Calu3 (cell line): ENCODE measurements at places on chromosomes 12 and 14. TPM values are rescaled to one million over a fixed set of nuclear protein-coding genes. Genes with fewer than 3 reads are reported as not detected.

The INHBC gene
- not detected in 2 replicates for total RNA-seq

DNA sequence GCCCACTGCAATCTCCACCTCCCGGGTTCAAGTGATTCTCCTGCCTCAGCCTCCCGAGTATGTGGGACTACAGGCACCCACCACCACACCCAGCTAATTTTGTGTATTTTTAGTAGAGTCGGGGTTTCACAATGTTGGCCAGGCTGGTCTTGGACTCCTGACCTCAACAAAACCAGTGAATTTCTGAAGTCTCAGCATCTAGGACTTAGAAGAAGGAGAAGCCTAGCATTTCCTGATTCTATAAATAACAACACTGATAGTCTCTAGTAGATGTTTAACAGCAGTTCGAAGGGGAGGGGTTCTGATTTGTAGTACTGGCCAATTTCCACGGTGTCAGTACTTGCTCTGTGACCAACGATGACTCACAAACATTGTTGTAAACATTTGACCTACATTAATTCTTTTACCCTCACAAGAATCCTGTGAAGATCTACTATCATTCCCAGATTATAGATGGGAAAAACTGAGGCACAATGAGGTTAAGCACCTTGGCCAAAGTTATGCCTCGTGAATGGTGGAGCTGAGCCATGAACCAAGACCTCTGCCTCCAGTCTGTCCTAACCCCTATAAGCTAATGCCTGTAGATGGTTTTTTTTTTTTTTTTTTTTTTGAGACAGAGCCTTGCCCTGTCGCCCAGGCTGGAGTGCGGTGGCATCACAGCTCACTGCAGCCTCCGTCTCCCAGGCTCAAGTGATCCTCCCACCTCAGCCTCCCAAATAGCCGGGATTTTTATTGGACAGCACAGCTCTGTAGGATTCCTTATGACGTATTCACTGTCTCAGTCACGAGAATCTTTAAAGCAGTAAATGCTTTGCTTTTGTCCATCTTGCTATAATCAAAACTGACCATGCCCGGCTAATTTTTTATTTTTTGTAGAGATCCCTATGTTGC, 5.2 kb downstream of the P2RX4 start:
- peak; percentile 76 for DNase-seq
- peak overlapping the region; percentile 78 for H3K27ac ChIP-seq
- no peaks in the 10 kb centered on the region for H3K27me3 ChIP-seq
- peaks cover 19% of the 10 kb centered on the region for H3K36me3 ChIP-seq
- H3K4me1 ChIP-seq: peaks cover 37% of the 10 kb centered on the region
- peak overlapping the region; percentile 19 for H3K4me3 ChIP-seq

The STAT2 gene
- 127 and 214 TPM in 2 replicates for total RNA-seq

The LHX5 gene
- total RNA-seq: not detected in 2 replicates

DNA sequence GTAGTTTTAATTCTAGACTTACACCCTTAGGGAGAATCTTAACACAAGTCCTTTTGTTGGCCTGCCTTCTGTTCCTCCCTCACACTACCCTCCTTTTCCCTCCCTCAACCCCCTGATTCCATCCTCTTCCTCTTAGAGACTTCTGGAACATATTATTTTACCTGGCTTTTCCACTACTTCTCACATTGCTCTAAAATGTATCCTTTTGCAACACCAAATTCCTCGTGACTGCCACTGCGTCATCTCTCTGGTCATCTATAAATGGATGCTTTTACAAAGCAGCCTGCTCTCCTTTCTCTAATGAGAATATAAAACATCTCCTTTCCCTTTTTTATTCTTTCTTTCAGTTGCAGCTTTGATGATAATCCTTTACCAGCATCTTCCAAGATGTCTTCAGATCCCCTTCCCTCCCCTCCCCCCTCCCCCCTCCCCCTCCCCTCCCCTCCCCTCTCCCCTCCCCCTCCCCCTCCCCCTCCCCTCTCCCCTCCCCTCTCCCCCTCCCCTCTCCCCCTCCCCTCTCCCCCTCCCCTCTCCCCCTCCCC, 93.6 kb downstream of the DIP2B start:
- H3K27ac ChIP-seq: peak overlapping the region; percentile 79
- H3K4me3 ChIP-seq: peak overlapping the region; percentile 10
- H3K36me3 ChIP-seq: peaks cover 14% of the 10 kb centered on the region
- H3K4me1 ChIP-seq: peaks cover 26% of the 10 kb centered on the region
- DNase-seq: no peak

- H3K4me1 ChIP-seq: peaks cover 28% of the 10 kb centered on the region
- H3K27me3 ChIP-seq: no peaks in the 10 kb centered on the region
- no peaks in the 10 kb centered on the region for H3K36me3 ChIP-seq
These were observed 179.9 kb upstream of the ATF7IP start for GRCh38 chr12:14185427-14186192.

The SLC2A14 gene
- total RNA-seq: not detected in 2 replicates

DNA sequence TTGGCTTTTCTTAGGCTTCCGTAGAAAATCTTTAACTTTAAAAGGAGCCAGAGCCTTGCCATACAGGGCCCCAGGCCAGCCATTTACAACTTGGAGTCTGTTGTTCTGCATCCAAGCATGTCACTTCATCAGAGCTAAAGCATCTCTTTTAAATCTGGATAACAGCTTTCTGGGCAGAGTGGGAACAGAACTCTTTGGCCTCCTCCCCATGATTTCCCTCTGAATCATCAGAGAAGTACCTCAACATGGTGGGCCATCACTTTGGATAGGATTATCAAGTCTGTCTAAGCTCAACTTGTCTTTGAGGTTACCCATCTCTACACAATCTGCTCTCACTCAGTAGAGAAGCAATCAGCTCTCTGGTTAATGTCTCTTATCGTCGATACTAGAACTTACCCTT, 170.9 kb downstream of the SLC6A15 start:
- no peaks in the 10 kb centered on the region for H3K4me1 ChIP-seq
- no peak overlapping the region for H3K27ac ChIP-seq
- no peak overlapping the region for H3K4me3 ChIP-seq
- no peaks in the 10 kb centered on the region for H3K36me3 ChIP-seq
- no peak for DNase-seq

The HOXC13 gene
- total RNA-seq: not detected in 2 replicates

GRCh38 chr12:126464153-126464552, 1398.9 kb downstream of the AACS start:
- DNase-seq: no peak
- no peak overlapping the region for H3K4me3 ChIP-seq
- H3K4me1 ChIP-seq: no peaks in the 10 kb centered on the region
- H3K36me3 ChIP-seq: no peaks in the 10 kb centered on the region
- H3K27ac ChIP-seq: no peak overlapping the region

The RIMBP2 gene
- total RNA-seq: 6.1 and 6.2 TPM in 2 replicates
